ENCODE measurements at places on chromosomes 12 and 14.

DNA sequence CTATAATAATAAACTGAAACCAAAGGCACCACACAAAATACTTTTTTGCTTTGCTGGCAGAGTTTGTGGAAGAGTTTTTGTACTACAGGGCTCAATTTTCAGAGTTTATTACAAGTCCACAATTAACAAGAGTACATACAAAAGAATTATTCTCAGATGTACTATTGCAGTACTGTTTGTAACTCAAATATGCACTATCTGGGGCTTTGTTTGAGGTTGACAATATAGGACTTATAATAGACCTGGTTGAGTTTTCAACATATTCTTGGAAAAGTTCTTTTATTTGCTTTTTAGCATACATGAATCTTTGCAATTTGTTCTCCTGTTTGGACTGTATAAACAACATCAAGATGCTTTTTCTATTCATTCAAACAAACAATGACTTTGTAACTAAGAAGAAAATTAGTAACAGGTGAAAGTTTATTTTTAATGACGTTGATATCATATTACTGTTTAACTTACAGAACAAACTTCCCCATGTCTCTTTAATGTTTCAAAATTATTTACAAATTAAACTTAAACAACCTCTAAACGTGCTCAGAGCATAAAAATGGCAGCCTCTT is 407.4 kb upstream of the PRICKLE1 start:
- DNase-seq, result no peak

DNA sequence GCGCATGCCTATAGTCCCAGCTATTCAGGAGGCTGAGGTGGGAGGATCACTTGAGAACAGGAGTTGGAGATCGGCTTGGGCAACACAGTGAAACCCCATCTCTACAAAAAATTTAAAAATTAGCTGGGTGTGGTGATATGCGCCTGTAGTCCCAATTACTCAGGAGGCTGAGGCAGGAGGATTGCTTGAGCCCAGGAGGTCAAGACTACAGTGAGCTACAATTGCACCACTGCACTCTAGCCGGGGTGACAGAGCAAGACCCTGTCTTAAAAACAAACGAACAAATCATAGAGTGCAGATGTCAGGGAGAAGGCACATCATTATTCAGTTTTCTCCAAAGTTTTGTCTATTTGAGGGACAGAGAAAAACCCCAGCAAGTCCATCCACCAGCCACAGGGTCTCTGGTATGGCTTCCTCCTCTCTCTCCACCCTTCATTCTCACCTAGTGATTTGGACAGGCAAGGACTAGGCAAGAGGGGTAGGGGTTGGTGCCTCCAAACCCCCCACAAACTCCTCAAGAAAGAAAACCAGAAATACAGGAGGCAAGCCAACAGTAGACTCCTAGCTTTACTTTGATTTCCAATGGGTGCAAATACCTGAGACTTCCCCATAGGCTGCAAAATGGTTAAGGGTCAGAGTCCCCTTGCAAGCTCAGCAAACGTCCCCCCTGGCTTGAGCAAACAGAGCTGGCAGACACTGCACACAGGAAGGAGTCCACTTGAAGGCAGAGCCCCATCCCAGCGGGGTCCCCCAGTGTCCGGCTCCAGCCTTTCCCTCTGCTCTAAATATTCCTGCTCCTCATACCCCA is 26.5 kb upstream of the RPLP0 start:
- DNase-seq, result no peak

GRCh38 chr12:59500915-59501314 is 94.9 kb upstream of the SLC16A7 start:
- no peak for DNase-seq

DNA sequence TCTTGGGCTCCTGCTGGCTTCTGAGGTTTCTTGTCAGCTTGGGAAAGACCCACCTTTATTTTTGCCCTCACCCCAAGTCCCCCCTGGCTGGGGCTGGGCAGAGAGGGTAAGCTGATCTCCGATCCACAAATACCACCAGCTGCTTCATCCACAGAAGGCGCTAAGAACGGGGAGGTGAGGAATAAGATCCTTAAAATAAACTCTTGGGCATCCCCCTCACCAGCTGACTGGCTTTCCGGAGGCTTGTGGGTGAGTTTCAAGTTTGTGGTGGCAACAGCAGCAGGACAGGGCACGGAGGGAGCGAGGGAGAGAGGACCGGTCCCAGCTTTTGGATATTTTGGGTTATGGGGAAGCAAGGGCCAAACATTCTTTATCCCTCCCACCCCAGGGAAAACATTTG is 20.8 kb upstream of the HSPB8 start:
- DNase-seq, result no peak

DNA sequence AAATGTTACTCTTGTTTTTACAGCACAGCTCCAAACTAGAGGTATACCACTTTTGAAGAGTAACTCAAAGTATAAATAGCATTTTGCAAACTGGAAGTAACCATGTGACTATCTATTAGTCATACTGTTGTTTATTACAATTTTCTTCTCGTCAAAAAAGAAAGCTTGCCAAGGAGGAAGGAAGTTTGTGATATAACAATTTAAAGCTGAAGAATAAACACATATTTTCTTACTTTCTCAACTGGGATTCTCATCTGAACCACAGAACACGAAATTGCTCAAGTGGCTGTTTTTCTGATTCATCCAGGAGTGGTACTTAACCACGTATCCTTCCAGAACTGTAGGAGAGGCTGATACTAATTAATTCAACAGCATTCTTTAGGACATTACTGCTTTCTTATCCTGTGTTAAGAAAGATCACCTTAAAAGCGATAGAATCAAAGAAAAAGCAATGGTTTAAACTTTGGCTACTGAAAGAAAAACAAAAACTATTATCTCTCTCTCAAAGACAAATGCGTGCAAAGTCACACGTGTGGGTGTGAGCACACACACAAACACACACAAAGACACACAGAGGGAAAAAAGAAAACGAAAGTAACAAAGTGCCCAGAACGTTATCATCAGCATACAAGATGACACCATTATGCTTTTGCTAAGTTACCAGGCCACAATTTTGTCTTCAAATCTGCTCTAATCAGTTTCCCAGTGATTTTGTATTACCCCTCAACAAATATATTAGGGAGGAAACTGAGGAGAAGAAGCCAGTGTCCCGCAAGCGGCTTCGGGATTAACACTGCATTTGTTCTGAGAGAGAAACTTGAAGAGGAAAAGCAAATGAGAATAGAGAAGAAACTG is at the start of gene CLEC2B:
Gene CLEC2B (minus strand): TSS at position 48 of the 855 bp plus-strand sequence.
- DNase-seq, result no peak

All from effector memory CD4-positive, alpha-beta T cell (primary cell).